ENCODE measurements at places on chromosomes 6 and 20.

DNA sequence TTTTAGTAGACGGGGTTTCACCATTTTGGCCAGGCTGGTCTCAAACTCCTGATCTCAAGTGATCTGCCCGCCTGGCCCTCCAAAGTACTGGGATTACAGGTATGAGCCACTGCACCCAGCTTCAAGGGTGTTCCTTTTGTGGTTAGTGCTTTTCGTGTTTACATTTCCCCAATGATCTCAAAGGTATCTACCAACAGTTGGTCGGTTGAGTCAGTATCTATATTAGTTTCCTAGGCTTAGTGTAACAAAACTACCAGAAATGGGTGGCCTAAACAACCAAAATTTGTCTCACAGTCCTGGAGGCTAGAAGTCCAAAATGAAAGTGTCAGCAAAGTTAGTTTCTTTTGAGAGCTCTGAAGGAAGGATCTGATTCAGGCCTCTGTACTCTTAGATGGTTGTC is 30.1 kb downstream of the CASP8AP2 start:
- no peak for DNase-seq

- DNase-seq = no peak
These were observed 126.5 kb upstream of the CDYL start for GRCh38 chr6:4649728-4650127.

GRCh38 chr6:36765594-36766398 is 68.2 kb downstream of the RAB44 start:
- peak; percentile 86 for DNase-seq

GRCh38 chr20:48759631-48760245 is 68.1 kb downstream of the PREX1 start:
- DNase-seq = no peak

DNA sequence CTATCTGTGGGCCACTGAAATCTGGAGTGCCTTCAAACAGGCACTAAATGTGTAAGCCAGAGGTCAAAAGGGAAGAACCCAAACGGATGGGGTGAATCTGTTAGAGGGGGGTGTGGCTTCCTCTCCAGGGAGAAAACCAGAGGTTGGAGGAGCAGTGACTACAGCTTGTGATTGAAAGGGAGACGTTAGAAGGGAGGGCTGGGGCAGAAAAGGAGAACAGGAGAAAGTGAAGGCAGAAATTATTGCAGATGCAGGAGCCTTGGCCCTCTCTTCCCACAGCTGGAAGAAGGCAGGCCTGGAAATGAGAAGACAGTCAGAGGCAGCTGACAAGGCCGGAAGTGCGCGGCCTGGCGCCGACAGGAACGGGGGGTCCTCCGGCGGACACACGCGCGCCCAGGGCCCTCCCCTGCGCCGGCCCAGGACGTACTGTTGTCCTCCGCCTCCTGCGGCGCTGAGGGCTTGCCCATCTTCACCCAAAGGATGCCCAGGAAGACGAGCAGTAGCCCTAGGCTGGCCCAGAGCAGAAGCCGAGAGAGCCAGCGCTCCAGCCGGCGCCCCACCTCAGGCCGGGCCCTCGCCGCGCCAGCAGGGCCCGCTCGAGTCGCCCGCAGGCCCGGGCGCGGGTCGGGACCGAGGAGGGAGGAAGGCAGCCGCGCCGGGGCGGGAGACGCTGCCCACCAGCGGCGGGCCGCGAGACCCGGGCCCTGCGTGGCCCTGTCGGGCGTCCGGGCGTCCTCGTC is 806 bp downstream of the LEMD2 start:
- DNase-seq = peak; percentile 60

DNA sequence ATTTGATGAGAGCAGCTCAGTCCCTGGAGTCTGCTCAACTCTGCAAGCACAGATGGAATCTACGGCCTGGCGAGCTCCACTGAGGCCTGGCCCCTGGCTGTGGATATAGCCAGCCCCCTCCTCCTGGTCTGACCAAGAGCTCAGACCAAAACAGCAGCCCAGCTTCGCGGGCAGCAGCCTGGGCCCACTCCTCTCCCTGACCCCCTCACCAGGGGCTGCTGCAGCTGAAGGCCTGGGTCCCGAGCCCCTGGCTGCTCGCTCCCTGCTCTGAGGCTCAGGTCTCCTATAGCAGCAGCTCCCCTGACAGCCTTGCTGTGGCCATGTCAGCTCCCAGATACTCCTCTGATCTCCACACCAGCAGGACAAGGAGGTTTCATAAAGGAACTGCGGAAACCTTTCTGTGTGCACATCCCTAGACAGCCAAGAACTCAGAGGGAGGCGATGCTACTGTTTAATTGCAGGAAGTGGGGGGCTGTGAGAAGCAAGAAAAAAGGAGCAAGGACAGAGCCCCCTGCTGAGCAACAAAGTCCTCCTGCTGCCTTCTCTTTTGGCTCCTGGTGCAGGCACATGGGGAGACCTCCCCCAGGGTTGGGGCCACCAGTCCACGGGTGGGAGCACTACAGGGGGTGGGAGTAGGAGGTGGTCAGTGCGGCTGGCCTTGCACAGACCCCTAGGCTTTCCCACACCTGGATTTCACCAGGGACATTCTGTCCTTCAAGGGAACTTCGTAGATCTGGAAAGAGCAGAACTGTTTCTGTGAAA is 38.7 kb upstream of the CST5 start:
- no peak for DNase-seq

DNA sequence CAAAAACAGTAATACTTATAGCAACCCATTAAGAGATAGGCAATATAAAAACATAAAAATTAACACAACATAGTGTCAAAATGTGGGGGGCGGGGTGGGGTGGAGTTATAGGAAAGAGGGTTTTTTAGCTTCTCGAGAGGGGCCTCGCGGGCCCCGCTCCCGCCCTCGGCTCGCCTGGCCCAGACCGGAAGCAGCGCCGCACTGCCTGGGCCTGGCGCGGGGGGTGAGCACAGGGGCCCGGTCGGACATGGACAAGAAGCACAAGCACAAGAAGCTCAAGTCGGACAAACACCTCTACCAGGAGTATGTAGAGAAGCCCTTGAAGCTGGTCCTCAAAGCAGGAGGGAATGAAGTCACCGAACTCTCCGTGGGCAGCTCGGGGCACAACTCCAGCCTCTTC is 53.4 kb downstream of the REV3L start:
- DNase-seq = no peak

DNA sequence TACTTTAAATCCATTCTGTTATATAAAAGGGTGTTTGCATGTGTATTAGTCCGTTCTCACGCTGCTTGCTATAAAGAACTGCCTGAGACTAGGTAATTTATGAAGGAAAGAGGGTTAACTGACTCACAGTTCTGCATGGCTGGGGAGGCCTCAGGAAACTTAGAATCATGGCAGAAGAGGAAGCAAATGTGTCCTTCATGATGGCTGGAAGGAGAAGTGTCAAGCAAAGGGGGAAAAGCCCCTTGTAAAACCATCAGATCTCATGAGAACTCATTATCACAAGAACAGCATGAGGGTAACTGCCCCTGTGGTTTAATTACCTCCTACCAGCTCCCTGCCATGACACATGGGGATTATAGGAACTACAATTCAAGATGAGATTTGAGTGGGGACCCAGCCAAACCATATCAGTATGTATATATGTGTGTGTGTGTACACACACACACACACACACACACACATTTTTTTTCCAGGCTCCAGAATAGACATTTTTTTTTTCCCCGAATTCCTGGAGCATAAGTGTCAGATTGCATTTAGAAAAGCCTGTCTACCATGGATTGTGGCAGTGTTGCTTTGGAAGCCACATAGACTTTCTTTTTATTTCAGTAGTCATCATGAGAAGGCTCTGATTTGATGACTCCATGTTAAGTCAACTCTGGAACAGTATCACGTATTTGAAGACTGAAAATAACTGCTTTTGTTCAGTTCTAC is 31.5 kb downstream of the KDM1B start:
- no peak for DNase-seq

DNA sequence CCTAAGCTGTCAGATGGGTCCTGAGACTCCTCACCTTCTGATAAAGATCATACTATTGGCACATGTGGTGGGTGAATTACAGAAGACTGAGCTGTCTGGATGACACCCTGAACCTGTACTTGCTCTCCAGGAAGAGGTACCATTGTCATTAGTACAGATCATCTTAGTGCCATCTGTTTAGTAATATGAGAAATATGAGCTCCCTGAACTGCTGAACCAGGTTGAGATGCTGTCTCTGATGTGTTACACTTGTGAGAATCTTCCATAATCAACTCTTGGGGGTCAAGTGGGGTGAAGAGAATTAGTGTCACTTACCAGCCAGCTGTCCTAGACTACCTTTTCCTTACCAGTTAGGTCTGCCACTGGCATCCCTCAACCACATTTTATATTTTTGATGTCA is 531.0 kb downstream of the EPHA7 start:
- no peak for DNase-seq

DNA sequence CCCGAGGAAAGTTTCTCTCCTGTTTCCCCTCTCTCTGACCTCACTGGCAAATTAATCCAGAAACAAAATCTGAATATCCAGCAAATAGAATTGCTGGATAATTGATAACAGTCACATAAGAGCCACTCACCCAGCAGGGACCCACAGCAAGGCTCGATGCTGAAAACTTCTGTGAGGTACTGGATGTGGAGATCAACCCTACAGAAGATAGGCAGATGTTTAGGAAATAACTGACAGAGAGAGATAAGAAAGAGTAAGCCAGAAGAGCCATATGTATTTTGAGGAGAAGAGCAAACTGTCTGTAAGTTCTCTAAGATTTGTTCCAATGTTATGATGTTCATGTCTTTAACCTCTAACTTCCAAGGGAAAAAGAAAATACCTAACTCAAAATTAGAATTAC is 59.7 kb downstream of the PKHD1 start:
- no peak for DNase-seq

Data from CD4-positive, alpha-beta T cell treated with Interferon alpha-2 for 1 hour (primary cell).